ENCODE measurements at places on chromosomes 6 and 20.
A peak's percentile ranks its signal among the peaks of the same experiment; 100 is the strongest.

- no peak for DNase-seq
Measured at GRCh38 chr20:38870733-38871559, 55.3 kb upstream of the FAM83D start.

DNA sequence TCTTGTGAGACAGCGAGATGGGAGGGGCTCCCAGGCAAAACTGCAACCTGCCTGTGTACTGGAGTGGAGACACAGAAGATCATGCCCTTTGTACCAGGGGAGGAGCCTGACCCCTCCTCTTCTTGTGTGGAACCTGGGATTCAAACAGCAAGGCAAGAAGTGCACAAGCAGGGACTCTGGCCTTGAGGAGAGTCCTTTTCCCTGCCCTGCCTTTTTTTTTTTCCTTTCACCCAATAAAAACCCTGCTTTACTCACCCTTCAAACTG lies 251.8 kb upstream of the OPRM1 start:
- no peak for DNase-seq

DNA sequence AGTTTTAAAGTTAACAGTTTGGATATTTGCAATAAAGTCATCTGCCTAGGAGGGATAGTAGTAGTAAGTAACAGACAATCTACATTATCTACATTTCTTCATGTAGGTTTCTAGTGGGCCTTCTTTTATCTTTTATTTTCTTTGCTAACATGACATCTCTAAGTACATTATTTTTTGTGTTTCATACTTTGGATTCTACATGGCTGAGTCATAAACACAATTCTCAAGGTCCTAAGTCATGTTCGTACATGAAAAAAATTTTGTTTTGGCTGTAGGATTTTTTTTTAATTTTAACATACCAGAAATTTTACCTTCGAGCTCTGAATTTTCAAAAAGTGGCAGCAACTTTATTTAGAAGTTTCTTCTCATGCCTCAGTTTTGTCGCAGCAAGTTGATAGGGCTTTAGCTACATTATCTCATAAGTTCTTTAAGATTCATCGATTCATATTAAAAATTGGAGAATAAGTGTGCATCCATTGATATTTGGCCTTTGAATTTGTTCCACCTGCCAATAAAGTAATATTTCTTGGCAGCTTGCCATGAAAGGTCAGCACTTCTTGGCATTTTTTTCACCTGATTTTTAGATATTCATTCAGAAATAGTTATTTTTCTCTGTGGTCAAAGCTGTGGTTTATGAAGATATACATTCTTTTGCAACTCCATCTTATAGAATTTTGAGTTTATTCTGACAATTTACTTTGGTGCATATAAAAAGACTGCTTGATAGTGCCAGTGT lies 146.2 kb downstream of the GRIK2 start:
- no peak for DNase-seq

DNA sequence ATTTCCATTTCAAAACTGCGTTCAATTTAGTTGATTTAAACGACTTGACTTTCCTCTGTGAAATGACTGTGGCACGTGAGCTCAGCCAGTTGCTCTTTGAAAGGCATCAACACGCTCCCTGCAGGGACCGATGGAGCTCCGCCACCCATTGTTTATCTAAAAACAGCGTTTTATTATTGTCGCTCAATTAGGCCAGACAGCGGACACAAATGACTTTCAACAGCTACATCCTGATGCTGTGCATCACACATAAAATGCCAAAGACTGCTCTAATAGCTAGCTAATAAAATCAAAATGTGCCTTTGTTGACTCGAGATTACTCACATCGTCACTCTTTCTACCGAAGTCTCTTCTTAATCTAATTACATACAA lies 332.5 kb downstream of the CD83 start:
- peak; percentile 46 for DNase-seq

DNA sequence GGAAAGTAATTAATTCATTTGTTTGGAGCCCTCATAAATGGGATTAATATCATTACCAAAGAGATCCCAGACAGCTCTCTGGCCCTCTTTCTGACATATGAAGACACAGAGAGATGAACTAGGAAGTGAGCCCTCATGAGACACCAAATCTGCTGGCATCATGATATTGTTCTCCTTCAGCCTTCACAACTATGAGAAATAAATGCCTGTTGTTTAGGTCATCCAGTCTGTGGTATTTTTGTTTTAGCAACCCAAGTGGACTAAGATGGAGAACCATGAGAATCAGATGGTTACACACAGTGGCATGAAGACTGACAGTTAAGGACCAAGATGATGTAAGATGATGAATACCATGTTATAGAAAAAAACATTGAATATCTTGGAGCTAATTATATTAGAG lies 16.9 kb upstream of the HBS1L start:
- no peak for DNase-seq

- DNase-seq, result no peak
Measured at GRCh38 chr20:47501116-47501481, 588 bp upstream of the NCOA3 start.

- DNase-seq, result no peak
Measured at GRCh38 chr6:111952821-111953540, 79.7 kb upstream of the FYN start.

GRCh38 chr6:113363866-113364265 lies 493.3 kb upstream of the MARCKS start:
- DNase-seq, result no peak

DNA sequence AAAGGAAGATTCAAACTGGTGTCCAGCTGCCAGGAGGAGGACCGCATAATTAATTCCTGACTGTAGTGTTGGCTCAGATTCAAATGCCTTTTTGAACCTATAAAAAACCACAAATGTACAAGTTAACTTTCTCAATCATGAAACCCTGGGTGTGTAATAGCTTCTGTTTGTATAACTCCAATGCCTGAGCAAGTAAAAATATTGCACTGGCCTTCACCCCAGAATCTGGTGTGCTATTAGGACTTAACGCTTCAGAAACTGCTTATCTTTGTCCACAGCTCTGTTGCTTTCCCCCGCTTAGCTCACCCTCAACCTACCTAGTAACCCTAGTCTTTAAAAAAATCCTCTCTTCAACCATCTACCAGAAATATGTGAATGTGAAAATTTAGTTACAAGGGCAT lies 119.1 kb upstream of the MAP7 start:
- no peak for DNase-seq

DNA sequence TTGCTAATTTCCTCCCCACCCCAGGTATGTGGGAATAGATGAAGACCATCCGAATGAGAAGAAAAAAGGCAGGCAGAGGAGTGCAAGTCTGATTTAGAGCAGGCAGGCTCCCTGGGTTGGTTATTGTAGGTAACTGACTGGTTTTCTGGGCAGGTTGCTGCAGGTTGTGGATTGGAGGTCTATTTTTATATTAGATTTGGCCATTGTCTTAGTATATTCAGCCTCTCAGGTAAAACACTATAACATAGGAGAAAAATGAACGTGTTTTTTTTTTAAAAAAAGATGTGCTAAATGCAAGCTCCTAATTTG lies 492 bp upstream of the TBC1D7 start:
- DNase-seq, result no peak

DNA sequence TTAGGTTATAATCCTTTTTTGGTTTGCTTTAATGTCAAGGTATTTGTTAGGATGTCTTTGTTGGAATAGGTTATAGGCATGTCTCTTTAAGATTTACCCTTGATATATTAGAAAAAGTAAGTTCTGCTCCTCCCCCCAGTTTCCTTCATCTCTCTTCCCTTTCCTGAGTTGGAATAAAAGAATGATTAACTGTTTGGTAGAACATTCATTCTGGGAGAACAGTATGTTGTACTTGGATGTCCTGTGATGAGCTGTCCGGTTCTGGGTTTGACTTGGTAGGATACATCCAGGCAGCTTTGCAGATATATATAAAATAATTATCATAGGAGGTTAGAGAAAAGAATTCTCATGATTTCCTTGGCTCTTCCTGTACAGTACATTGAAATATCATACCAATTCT lies 199.6 kb upstream of the RREB1 start:
- DNase-seq, result no peak

DNA sequence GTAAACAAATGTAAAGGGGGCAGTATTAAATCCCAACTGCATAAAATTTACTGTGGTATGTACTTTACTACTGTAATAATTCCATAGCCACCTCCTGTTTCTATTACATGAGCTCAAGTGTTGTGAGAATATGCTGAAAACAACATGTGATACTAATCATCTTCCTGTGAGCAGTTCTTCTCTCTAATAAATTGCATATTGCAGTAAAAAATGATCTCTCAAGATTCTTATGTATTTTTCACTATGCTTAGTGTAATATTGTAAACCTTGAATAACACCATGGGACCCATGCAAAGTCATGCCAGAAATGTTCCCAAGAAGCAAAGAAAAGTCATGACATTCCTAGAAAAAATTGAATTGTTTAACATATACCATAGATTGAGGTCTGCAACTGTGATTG lies 133.0 kb upstream of the ATXN1 start:
- no peak for DNase-seq

- no peak for DNase-seq
Measured at GRCh38 chr20:45336530-45337366, 11.5 kb downstream of the SDC4 start.

- no peak for DNase-seq
Measured at GRCh38 chr6:64789476-64789875, 917.5 kb downstream of the EYS start.

DNA sequence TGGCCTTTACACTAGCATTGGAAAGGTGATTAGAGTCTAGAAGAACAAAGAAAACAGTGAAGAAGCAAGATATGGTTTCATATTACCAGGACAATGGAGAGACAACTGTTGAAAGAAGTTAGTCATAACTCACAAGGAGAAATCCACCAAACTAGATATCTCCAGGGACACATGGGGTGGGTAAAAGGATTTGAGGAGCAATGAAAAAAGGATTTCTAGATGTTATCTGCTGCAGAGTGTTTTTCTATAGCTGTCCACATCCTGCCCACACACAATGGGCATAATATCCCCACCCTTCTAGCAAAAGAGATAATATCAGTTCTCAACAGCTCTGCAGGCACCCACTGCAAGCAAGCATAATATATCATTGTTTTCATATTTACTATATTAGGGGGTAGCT lies 303.1 kb downstream of the HAO1 start:
- DNase-seq, result no peak

DNA sequence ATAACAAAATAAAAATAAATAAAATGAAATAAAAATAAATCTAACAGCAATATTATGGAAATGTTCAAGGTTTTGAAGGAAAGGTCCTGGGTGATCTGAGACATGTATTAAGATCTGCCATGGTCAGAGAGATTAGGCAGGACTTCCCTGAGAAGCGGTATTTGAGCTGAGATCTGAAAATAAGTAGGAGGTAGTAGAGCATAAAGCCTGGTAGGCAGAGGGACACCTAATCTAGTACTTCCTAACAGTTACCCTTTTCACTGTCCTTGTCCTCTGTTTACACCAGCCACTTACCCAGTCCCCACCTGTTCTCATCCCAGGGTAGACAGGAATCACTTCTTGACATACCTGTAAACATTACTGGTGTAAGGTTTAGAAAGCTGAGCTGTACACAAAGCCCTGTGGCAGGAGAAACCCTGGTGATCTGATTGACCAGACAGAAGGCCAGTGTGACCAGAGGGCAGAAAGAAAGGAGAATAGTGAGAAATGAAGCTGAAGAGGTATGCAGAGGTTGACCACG lies 8.3 kb upstream of the ZNF318 start:
- no peak for DNase-seq

- DNase-seq, result no peak
Measured at GRCh38 chr6:115221198-115221597, 839.5 kb downstream of the FRK start.

- DNase-seq, result no peak
Measured at GRCh38 chr6:157879034-157879872, 56.2 kb downstream of the SNX9 start.

DNA sequence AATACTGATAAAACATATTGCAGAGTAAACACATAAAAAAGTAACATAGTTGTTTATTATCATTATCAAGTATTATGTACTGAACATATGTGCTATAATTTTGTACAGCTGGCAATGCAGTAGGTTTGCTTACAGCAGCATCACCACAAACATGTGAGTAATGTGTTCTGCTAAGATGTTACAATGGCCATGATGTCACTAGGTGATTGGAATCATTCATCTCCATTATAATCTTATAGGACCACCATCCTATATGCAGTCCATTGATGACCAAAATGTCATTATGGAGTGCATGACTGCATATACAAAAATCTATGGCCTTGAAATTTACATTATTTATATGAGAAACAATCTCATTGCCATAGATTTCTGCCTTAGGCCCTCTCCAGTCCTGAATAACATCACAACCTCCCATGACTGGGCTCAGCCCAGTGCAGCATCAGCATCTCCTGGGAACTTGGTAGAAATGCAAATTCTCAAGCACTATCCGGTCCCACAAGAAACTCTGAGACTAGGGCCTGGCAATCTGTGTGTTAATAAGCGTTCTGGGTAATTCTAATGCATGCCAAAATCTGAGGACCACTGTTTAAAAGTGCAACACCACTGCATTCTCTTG lies 352.0 kb upstream of the MARCKS start:
- no peak for DNase-seq

GRCh38 chr6:124753562-124754105 lies 208.6 kb upstream of the RNF217 start:
- no peak for DNase-seq

- DNase-seq, result no peak
Measured at GRCh38 chr6:12716298-12716916, at the start of gene PHACTR1. Gene PHACTR1 (plus strand): TSS chr6:12716767.

DNA sequence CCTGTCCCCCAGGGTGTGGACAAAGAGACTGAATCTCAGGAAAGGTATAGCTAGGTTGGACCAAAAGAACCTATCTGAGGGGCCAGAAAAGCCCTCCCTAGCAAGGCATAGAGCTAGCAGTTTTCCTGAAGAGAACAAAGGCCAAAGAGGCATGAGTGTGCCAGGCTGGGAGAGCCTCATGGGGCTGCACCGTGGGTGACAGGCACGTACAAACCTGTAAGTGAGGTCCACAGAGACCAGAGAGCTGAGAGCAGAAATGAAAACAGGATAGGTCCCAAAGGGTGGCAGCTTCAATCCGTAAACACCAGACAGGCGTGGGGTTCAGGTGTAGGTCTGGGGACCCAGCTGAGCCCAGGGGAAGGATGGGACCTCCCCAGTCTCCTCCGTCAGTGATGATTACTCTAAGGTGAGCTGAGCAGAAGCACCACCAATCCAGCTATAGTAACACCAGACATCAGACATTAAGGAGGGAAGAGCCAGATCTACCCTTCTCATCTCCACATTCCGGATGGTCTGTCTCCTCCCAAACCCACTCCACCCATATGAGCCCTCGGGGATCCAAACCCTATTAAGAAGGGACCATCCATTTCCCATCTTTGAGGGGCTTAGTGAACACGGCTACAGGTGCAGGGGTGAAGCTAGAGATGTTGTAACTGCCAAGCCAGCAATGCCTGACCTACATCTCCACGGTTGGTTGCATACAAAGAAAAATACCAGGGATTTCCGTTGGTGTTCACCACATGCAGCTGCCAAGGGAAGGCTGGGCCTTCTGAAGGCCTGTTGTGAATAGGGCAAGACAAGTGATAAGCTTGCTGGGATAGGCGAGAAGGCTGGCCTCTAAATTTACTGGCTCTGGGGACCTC lies 38.3 kb downstream of the BCL2L1 start:
- no peak for DNase-seq

DNA sequence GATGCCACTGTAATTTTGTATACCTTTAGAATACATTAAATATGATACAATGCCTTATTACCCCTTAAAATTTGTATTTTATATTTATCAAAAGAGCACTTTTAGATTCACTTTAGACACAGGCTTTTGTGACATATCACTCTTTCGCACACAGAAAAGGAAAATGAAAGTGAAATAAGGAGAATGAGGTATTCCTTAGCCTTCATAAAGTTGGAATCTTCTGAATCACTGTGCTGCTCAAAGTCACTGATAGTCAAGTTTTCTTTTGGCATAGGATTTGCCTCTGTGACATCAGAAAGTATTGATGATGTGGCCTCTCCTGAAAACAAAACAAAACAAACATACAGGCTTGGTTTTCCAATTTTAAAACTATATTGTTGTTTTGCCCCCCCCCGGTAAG lies 1097.1 kb downstream of the KIF16B start:
- no peak for DNase-seq
